BJ (cell line): ENCODE measurements at places on chromosomes 12 and 14.

DNA sequence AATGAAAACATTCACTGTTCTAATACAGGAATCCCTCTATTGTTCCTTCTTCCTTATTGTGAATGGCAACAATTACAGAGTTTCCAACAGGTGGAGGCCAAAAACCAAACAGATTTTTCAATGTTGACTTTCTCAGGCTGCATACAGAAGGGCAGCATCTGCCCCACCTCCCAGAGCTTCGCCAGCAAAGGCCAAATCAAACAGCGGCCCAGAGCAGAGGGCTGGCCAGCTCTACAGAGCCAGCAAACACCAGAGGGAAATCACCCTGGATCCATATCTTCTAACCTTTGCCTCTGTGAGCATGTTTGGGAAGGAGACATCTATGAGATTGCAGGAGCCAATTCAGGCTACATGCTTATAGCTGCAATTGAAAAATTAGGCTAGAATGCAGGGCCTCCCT, 4.4 kb upstream of the CRACR2A start:
- no peak for DNase-seq

DNA sequence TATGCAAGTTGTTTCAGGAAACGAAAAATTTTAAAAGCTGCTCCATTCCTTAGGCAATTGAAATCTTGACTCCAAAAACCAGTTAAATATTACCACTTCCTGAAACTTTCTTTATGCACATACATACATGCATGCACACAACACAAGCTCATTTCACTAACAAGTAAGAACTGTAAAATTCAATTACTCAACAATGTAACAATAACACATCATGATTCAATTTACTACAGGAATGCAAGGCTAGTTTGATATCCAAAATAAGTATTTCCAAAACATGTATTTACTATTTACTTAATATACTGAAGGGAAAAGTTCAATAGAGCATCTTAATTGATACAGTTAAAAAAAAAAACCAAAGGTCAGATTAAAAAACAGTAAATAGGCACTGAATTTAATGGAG, 19.6 kb downstream of the NAP1L1 start:
- DNase-seq, result no peak

DNA sequence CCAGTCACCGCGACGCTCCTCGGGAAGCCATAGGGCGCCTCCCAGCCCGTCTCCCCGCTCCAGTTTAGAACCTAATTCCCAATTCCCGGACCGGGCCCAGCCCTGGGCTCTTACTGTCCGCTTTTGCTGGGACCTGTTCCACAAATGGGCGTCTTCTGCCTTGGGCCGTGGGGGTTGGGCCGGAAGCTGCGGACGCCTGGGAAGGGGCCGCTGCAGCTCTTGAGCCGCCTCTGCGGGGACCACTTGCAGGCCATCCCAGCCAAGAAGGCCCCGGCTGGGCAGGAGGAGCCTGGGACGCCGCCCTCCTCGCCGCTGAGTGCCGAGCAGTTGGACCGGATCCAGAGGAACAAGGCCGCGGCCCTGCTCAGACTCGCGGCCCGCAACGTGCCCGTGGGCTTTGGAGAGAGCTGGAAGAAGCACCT, 797 bp downstream of the UNG start:
- no peak for DNase-seq

- no peak for DNase-seq
Measured at GRCh38 chr12:110047297-110047940, 903 bp downstream of the C12orf76 start.

GRCh38 chr12:62730649-62731048, 204.3 kb downstream of the PPM1H start:
- no peak for DNase-seq

- no peak for DNase-seq
Measured at GRCh38 chr14:95784137-95784536, 70.2 kb upstream of the TCL1A start.

- no peak for DNase-seq
Measured at GRCh38 chr14:23877538-23878180, 75.9 kb upstream of the DHRS4 start.

DNA sequence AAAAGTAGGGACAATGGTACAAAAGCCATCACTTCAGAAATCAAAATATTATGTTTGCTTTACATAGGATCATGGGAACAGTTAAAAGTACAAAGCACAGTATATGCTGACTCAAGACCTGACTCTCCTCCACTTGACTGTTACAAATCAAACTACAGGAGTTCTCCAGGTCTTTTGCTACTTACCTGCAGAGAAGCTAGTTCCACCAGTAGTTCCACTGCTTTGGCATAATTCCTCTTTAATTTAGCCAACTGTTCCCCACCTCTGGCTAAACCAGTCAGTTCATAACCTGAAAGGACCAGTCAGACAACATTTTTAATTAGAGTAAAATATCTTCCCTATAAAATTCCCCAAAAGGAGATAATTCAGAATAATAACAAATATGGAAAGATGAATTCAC, 14.0 kb downstream of the ATP6V1D start:
- no peak for DNase-seq

DNA sequence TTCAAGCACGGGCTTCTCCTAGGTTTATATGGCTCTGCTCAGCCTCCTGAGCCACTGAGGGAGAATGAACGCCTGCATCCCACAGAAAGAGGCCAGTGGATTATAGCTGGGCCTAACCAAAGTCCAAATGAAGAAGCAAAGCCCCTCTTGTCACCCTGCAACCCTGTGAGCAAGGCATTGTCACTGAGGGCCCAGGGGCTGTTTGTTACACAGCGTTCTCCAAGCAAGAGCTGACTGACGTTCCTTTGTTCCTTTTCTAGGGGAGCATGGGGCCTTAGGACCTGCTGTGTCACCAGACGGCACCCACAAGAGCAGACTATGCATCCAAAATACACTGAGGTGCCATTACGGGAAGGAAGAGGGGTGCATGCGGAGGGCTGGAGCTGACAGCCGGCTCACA, 4.3 kb upstream of the FBRSL1 start:
- DNase-seq, result no peak

DNA sequence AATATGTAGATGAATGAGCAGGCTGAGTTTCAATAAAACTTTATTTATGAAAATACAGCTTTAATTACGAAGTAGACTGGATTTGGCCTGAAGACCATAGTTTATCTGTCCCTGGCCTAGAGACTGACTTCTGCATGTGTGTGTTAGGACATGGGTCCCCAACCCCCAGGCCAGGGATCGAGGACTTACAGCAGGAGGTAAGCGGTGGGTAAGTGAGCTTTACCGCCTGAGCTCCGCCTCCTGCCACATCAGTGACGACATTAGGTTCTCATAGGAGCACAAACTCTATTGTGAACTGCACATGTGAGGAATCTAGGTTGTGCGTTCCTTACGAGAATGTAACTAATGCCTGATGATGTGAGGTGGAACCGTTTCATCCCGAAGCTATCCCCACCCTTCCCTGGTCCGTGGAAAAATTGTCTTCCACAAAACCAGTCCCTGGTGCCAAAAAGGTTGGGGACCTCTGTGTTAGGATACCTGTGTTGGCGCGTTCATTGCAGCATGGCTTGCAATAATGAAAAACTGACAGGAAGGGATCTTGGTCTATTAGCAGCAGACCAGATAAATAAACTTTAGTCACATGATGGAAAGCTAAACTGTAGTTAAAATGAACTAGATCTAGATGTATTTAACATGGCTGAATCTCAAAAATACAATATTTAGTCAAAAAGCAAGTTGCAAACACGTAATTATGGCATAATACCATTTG, 4.1 kb downstream of the GLRX5 start:
- no peak for DNase-seq

GRCh38 chr12:3962631-3963483, 89.7 kb upstream of the PARP11 start:
- no peak for DNase-seq

DNA sequence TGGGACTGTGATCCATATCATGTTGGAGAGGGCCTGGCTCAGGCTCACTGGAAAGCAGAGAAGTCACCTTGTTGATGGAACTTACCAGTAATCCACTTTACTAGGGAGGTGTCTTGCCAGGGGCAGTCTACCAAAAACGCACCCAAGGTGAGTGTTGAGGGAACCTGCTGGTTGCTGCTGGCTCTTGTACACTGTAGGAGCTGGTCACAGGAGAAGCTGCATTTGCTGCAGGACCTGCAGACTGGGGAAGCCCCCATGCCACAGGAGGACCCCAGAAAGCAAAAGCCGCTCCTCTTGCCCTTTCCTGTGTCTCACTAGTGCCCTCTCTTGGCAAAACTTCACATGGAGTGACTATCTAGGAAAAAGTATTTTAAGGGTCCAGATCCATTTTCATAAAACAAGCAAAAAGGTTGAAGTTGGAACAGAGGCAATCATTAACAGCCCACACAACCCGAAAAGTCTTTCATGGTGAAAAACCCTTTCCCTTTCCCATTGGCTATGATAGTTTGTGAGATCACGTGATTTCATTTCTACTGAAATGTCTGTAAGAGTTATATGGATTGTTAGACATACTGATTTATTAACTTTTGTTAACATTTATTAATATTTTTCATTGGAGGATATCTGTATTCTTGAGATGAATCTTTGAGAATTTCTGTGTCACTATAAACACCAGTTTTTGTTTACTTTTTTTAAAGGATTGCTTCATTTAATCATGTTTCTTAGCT, 59.2 kb downstream of the RASSF8 start:
- DNase-seq, result no peak

- DNase-seq, result no peak
Measured at GRCh38 chr14:94796278-94796677, 26.4 kb upstream of the GSC start.

GRCh38 chr12:31897781-31898503, 61.3 kb upstream of the RESF1 start:
- DNase-seq, result no peak

- DNase-seq, result no peak
Measured at GRCh38 chr14:89618330-89618708, 201.3 kb upstream of the FOXN3 start.

- no peak for DNase-seq
Measured at GRCh38 chr12:80935111-80935510, 2.6 kb downstream of the LIN7A start.

DNA sequence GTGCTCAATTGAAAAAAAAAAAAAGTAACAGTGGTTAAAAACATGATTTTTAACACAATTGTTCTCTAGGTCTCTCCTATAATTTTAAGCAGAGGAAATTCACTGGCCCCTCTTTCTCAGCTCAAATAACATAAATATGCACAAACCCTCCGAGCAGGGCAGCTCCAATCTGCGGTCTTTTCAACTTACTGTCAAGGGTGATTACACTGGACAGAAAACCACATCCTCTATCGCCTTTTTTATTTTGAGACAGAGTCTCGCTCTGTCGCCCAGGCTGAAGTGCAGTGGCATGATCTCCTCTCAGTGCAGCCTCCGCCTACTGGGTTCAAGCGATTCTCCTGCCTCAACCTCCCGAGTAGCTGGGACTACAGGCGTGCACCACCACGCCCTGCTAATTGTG, 16.5 kb upstream of the GABARAPL1 start:
- DNase-seq, result no peak

DNA sequence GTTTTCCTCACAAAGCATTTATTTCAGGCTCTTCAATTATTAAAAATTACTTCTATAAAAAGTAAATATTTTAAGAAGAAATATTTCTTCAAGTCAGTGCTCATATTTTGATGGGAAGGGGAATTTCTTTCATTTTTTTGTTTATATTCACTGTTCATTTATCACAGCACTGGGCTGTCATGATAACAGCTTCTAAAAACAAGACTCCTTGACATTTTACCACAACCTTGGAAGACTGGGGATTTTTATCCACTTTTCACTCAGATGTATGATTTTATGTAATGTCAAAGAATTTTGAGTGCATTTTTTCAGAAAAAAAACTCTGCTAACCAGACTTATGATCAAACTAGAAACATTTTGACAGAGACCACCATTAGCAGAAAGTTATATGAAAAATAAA, 149.7 kb downstream of the PHLDA1 start:
- DNase-seq, result no peak

DNA sequence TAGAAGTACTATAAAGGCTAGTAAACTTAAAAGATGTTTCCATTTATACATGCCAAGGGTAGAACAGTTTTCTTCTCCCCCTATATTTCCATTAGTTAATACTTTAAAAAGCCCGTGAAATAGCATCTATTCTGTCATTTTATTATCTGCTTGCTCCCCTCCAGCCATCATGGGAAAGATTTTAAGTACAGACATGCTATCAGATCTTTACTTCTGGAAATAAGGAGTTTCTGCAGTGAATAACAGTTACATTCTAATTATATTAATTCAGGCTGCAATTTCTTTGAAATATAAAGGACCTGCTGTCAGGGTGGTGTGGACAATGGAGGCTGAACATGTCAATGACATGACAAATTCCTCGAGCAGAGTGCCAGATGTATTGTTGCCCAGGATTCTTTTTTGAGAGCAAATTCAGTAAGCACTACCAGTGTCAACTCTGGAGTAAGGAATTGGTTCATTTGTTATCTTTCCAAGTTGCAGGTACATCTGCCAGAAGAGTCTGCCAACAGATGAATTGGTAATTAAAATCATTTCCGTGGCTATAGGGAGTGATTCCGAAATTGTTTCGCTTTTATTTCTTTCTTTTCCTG, 151.3 kb downstream of the BTG1 start:
- DNase-seq, result no peak

GRCh38 chr12:123395236-123395635, 11.3 kb downstream of the KMT5A start:
- DNase-seq, result no peak

GRCh38 chr14:100294213-100294962, 11.9 kb downstream of the SLC25A29 start:
- DNase-seq, result no peak

GRCh38 chr12:121451961-121452339, 52.0 kb downstream of the RNF34 start:
- no peak for DNase-seq

GRCh38 chr12:130104571-130105106, 57.6 kb upstream of the FZD10 start:
- DNase-seq, result no peak

DNA sequence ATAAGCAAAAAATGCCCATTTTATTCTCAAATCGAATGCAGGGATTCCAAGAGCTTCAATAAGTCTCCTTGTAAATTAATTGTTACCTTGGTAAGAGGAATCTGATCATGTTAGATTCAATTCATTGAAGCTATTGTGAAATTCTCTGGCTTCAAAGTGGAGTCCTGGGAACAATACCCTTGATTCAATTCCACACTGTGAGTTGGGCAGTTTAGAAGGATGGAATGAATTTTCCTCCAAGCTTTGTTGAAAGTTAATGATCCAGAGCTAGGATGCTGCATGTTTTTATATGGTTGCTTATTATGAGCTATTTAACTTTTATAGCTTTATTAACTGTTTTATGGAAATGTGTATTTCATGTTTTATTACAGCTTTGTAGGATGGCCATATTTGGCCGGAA, 89.9 kb upstream of the IGF1 start:
- DNase-seq, result no peak

GRCh38 chr14:51828017-51828797, 32.2 kb upstream of the GNG2 start:
- no peak for DNase-seq
